ENCODE measurements at places on chromosomes 3 and 15.

DNA sequence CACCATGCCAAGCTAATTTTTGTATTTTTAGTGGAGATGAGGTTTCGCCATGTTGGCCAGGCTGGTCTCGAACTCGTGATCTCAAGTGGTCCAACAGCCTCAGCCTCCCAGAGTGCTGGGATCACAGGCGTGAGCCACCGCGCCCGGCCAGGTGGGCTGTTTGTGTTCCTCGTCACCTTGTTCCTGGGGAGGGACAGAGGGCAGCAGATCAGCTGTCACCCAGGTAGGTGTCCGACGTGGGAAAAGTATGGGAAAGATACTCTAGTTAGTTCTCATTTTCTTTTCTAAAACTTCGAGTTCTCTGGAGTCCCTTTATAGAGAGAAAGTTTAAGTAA lies 28.7 kb upstream of the SACM1L start:
- DNase-seq: no peak

DNA sequence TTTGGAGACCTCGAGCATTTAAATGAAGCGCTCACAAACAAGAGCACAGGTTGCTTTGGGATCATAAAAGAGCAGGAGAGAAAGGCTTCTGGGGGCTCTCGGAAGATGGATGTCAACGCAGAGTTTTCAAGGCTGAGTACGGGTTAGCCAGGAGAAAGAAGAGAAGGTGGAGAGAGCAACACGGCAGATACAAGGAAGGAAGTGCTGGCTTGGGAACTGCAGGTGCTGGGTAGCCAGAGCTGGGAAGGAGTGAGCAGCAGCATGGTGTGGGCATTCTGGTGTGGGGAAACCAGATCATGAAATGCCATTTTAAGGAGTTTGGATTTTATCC lies 580 bp upstream of the RUBCN start:
- no peak for DNase-seq

- no peak for DNase-seq
Observed at GRCh38 chr3:138863776-138864113, 29.0 kb upstream of the PIK3CB start.

DNA sequence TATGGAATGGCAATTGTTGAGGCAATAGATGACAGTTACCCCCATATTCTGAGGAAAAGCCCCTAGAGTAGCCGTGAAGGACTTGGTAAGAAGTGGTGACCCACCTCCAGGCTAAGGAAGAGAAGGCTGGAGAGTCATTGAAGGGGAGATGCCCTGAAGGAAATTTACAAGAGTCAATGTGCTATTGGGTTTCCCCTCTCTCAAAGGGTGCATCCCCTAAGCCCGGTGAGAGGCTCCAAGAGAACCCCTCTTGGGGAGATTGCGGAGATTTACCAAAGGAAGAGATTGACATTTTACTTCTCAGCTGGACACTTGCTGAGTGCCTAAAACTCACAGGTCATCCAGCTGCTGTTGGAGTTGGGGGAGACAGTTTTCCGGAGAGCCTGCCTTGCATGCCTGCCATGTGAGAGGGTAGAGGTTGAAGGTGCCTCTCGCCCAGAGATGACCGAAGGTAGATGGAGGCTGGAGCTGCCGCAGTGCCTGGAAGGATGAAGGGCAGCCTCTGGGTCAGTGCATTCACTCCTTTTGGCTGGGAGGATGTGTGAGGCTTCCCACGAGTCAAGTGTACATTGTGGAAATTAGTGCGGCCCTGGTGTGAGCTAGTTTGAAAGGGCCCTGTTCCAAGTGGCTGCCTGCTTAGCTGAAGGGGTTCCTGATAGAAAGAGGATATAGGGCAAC lies 30.7 kb downstream of the MESD start:
- DNase-seq: no peak

GRCh38 chr15:100836501-100836900 lies 43.1 kb upstream of the ALDH1A3 start:
- no peak for DNase-seq

DNA sequence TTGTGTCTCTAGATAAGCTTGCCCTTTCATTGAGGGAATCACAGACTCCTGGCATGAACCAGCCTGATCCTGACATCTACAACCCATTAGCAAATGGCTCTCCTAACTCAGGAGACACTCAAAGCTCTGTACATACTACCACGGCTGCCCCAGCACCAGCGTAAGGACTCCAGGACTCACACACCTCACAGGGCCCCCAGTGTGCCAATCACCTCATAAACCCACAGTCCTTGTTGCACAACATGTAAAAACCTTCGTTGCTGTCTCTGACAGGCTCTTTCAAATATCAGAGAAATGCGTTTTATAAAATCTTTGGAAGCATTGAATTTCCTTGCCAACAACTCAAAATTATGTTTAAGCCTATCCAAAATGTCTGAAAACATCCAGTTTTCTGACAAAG lies 7.3 kb downstream of the FYCO1 start:
- no peak for DNase-seq

Measured in stimulated activated CD4-positive, alpha-beta T cell treated with anti-CD3 and anti-CD28 coated beads, TNF-alpha, amount 100 ng/mL, for 4 hours (primary cell).